Mesothelial cell of epicardium (in vitro differentiated cells): ENCODE measurements at places on chromosomes 4 and X.

GRCh38 chr4:8073206-8073863 is 85.3 kb downstream of the ABLIM2 start:
- peaks cover 3% of the 10 kb centered on the region for H3K4me1 ChIP-seq
- H3K27ac ChIP-seq = no peak overlapping the region

GRCh38 chrX:148133105-148133725 is 152.1 kb downstream of the FMR1NB start:
- peaks cover 3% of the 10 kb centered on the region for H3K4me1 ChIP-seq
- DNase-seq = no peak
- H3K27me3 ChIP-seq = no peaks in the 10 kb centered on the region
- H3K4me3 ChIP-seq = no peak overlapping the region
- H3K27ac ChIP-seq = no peak overlapping the region
- H3K36me3 ChIP-seq = no peaks in the 10 kb centered on the region

GRCh38 chr4:114326358-114326757 is 272.2 kb upstream of the UGT8 start:
- no peaks in the 10 kb centered on the region for H3K36me3 ChIP-seq
- H3K27ac ChIP-seq = no peak overlapping the region
- H3K27me3 ChIP-seq = no peaks in the 10 kb centered on the region
- H3K4me3 ChIP-seq = no peak overlapping the region
- H3K4me1 ChIP-seq = peaks cover 5% of the 10 kb centered on the region

DNA sequence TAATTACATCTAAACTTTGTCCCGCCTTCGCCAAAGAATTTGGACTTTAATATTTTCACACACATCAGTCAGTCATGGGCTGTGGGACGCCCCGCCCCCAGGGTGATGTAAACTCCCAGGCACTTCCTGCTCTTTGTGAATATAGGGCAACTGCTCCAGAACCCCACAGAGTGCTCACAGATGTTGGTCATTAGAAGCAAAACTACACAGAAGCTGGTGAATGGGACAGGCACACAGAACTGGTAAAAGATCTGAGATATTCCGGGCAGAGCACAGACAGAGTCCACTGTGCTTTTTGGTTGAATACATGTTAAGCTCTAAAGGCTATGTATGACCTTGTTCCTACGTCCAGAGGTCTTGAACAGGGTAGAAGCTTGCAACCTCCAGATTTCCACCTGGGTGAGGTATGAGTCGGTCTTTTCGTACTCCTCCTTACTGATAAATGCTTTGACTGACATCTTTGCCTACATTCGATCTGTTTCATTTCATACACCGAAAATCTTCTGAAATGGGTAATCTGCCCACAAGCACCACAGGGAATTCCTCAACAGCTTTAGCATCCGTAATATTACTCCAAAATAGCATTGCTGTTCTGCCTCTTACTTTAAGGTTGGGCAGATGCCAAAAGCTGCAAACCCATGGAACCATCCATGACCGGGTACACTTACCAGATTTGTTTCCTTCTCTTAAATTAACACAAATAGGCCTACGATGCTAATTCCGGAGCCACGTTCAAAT is 144.6 kb downstream of the AMELX start:
- no peak overlapping the region for H3K4me3 ChIP-seq
- no peaks in the 10 kb centered on the region for H3K27me3 ChIP-seq
- peaks cover 25% of the 10 kb centered on the region for H3K4me1 ChIP-seq
- no peak for DNase-seq
- H3K27ac ChIP-seq = no peak overlapping the region

- no peaks in the 10 kb centered on the region for H3K27me3 ChIP-seq
- H3K4me3 ChIP-seq = no peak overlapping the region
- H3K4me1 ChIP-seq = peaks cover 13% of the 10 kb centered on the region
- no peaks in the 10 kb centered on the region for H3K36me3 ChIP-seq
- no peak overlapping the region for H3K27ac ChIP-seq
Measured at GRCh38 chr4:96145601-96146000, 305.7 kb downstream of the PDHA2 start.

DNA sequence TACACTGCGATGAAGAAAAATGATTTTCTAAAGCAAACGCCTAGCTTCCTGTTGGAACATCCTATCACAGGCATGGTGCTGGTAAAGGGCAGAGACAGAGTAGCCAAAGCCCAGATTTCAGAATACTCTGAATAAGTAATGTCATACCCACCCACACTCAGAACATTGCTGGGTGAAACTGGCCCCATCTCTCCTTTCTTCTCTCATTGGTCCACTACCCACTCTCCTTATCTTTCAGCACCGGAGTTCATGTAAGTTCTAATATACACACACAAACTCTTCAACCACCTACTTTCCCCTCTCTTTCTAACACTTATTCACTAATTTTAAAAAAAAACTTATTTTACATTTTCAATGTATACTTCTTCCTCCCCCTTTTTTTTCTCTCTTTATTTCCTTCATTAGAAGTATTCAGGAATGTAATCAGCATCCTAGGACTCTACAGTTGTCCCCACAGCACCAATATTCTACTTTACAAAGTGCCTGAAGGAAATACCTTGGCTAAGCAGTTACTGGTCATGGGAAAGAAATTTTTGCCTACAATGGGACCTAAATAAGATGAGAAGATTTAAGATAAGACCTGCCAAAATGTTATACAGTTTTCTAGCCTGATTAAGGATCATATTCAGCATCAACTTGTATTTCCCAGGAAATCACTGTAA is 63.0 kb downstream of the SEC24D start:
- H3K27me3 ChIP-seq = no peaks in the 10 kb centered on the region
- H3K36me3 ChIP-seq = peaks cover 4% of the 10 kb centered on the region
- H3K27ac ChIP-seq = peak overlapping the region; percentile 60
- H3K4me1 ChIP-seq = peaks cover 78% of the 10 kb centered on the region
- DNase-seq = no peak

GRCh38 chrX:136065044-136065671 is 79.9 kb downstream of the SLC9A6 start:
- no peaks in the 10 kb centered on the region for H3K36me3 ChIP-seq
- H3K4me3 ChIP-seq = no peak overlapping the region
- H3K27me3 ChIP-seq = peaks cover 3% of the 10 kb centered on the region
- no peak for DNase-seq
- no peaks in the 10 kb centered on the region for H3K4me1 ChIP-seq

DNA sequence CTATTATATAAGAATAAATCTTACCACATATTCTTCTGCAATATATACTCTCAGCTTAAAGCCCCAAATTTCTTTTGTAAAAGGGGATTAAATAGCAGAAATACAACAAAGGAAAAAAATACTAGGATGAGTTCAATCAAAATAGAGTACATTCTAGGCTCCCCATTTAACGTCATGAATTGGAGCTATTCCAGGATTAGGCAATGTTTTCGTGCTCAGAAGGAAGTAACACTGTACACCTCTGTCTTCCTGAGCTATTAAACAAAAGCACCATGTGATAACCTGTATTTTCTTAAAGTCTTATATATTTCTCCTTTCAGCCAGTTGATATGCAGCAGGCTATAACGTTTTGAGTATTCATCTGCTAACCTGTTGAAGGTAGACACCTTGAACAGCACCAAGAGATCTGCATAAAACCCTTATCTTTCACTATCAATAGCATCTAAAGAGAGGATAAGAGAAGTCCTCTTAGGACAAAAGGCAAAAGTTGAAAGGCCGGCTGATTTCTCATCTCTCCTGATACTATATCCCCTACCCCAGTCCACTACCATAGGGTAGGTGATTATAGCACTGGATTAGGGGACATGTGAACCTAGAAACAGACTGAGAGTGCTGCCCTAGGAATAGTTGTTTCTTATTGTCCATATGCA is 31.5 kb downstream of the TEC start:
- H3K27ac ChIP-seq = no peak overlapping the region
- DNase-seq = no peak
- H3K4me3 ChIP-seq = no peak overlapping the region
- peaks cover 2% of the 10 kb centered on the region for H3K36me3 ChIP-seq

DNA sequence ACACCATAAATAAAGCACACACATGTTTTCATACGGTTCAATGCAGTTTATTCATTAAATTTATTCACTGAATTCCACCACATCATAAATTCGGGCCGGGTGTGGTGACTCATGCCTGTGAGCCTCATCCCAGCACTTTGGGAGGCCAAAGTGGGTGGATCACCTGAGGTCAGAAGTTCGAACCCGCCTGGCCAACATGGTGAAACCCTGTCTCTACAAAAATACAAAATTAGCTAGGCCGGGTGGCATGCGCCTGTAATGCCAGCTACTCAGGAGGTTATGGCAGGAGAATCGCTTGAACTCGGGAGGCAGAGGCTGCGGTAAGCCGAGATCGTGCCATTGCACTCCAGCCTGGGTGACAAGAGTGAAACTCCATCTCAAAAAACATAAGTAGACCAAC is 131.6 kb downstream of the PDS5A start:
- H3K27ac ChIP-seq = no peak overlapping the region
- no peak for DNase-seq
- H3K4me3 ChIP-seq = no peak overlapping the region
- peaks cover 20% of the 10 kb centered on the region for H3K36me3 ChIP-seq
- no peaks in the 10 kb centered on the region for H3K4me1 ChIP-seq

GRCh38 chr4:175560604-175561003 is 251.5 kb downstream of the GPM6A start:
- no peak overlapping the region for H3K27ac ChIP-seq
- peaks cover 6% of the 10 kb centered on the region for H3K27me3 ChIP-seq
- H3K36me3 ChIP-seq = no peaks in the 10 kb centered on the region
- H3K4me3 ChIP-seq = no peak overlapping the region
- H3K4me1 ChIP-seq = peaks cover 17% of the 10 kb centered on the region

GRCh38 chr4:141275834-141276233 is 55.1 kb downstream of the ZNF330 start:
- DNase-seq = no peak
- H3K4me1 ChIP-seq = peaks cover 4% of the 10 kb centered on the region
- no peak overlapping the region for H3K4me3 ChIP-seq
- H3K27ac ChIP-seq = no peak overlapping the region

DNA sequence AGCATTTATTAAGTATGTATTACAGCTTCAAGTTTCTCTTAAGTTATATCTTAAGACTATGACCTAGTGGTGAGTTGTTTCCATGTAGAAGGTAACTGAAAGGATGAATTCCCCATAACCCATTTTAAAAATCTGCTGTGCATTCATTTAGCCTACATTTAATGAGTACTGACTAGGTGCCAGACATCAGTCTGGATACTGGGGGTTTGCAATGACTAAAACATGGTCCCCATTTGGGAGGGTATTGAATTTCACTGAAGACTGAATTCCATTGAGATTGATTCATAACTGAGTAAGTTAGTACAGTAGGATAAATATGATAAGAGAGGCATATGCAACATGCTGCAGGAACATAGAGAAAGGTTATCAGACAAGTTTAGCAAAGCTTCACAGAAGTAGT is 241.5 kb downstream of the FRAS1 start:
- H3K27me3 ChIP-seq = no peaks in the 10 kb centered on the region
- no peak overlapping the region for H3K4me3 ChIP-seq
- H3K4me1 ChIP-seq = peaks cover 45% of the 10 kb centered on the region
- H3K36me3 ChIP-seq = peaks cover 9% of the 10 kb centered on the region
- no peak for DNase-seq

DNA sequence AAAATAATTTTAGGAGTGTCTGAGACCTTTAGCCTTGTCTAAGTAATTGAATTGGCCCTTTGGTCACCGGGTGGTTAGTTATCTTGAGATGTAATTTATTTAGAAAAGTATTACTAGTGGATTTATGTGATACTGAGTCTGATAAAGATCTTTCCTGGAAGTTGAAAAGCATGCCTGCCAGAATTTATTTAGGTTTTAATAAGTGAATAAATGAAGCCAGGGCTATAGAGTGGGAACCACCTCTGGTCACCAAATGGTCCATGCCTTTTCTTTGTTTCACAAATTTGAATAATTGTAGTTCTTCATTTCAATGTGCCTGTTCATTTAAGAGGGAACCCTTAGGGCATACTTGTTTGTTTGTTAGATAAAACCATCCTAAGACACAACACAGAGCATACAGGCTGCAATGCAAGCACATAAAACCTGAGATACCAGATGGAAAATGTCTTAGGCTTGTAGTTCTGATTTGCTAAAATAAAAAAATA is 627.8 kb downstream of the ADGRL3 start:
- H3K27ac ChIP-seq = no peak overlapping the region
- H3K36me3 ChIP-seq = no peaks in the 10 kb centered on the region
- H3K27me3 ChIP-seq = no peaks in the 10 kb centered on the region
- H3K4me1 ChIP-seq = peaks cover 23% of the 10 kb centered on the region
- DNase-seq = no peak
- no peak overlapping the region for H3K4me3 ChIP-seq

DNA sequence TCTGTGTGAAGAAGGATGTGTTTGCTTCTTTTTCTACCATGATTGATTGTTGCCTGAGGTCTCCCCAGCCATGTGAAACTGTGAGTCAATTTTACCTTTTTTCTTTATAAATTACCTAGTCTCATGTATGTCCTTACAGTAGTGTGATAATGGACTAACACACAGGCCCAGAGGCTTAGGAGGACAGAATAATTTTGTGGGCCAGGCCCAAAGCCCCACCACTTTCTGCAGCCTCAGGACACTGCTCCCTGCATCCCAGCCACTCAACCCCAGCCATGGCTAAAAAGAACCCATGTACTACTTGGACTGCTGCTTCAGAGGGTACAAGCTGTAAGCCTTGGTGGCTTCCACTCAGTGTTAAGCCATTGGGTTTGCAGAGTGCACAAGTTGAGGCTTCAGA is 512.7 kb upstream of the CT83 start:
- H3K27me3 ChIP-seq = no peaks in the 10 kb centered on the region
- H3K36me3 ChIP-seq = no peaks in the 10 kb centered on the region
- no peak overlapping the region for H3K27ac ChIP-seq
- DNase-seq = no peak
- no peaks in the 10 kb centered on the region for H3K4me1 ChIP-seq

- peaks cover 8% of the 10 kb centered on the region for H3K36me3 ChIP-seq
- no peak for DNase-seq
Measured at GRCh38 chr4:123578276-123579029, 181.9 kb downstream of the SPRY1 start.
